Neural cell (in vitro differentiated cells): ENCODE measurements at places on chromosomes 6 and 20. TPM values are rescaled to one million over a fixed set of nuclear protein-coding genes. Genes with fewer than 3 reads are reported as not detected.

TSBP1 gene
- not detected in 2 replicates for polyA plus RNA-seq

CEBPB gene
- polyA plus RNA-seq: 0.59 and 0.94 TPM in 2 replicates

LTB gene
- not detected in 2 replicates for polyA plus RNA-seq

KIF16B gene
- 3.0 and 3.8 TPM in 2 replicates for polyA plus RNA-seq

PDYN gene
- 17.3 and 17.7 TPM in 2 replicates for polyA plus RNA-seq

STAU1 gene
- 43.1 and 43.3 TPM in 2 replicates for polyA plus RNA-seq

GLP1R gene
- polyA plus RNA-seq: 0.06 TPM in 1 of 2 replicates, not detected in the other

BMP7 gene
- 3.2 and 3.6 TPM in 2 replicates for polyA plus RNA-seq

POPDC3 gene
- not detected in 2 replicates for polyA plus RNA-seq

FITM2 gene
- 4.6 and 5.5 TPM in 2 replicates for polyA plus RNA-seq

LHFPL5 gene
- polyA plus RNA-seq: 0.17 TPM in 1 of 2 replicates, not detected in the other

ARMH2 gene
- 0.73 TPM in 1 of 2 replicates, not detected in the other for polyA plus RNA-seq

ASIP gene
- not detected in 2 replicates for polyA plus RNA-seq

MROH8 gene
- 2.5 and 3.2 TPM in 2 replicates for polyA plus RNA-seq

ELOVL4 gene
- 43.1 and 47.9 TPM in 2 replicates for polyA plus RNA-seq

ACTL10 gene
- not detected in 2 replicates for polyA plus RNA-seq

TMEM217 gene
- polyA plus RNA-seq: 0.32 TPM in 1 of 2 replicates, not detected in the other

C20orf202 gene
- polyA plus RNA-seq: 0.62 and 0.84 TPM in 2 replicates

PTCHD4 gene
- polyA plus RNA-seq: 3.2 and 3.4 TPM in 2 replicates

BTN1A1 gene
- not detected in 2 replicates for polyA plus RNA-seq

JPH2 gene
- polyA plus RNA-seq: not detected in 2 replicates

PLCG1 gene
- 164 and 243 TPM in 2 replicates for polyA plus RNA-seq

SLC22A1 gene
- 0.71 and 1.4 TPM in 2 replicates for polyA plus RNA-seq

UNC5CL gene
- 1.0 and 2.6 TPM in 2 replicates for polyA plus RNA-seq

GSTA2 gene
- not detected in 2 replicates for polyA plus RNA-seq

PRPH2 gene
- not detected in 2 replicates for polyA plus RNA-seq

KHDC1L gene
- polyA plus RNA-seq: not detected in 2 replicates

TRPC4AP gene
- 85.9 and 93.0 TPM in 2 replicates for polyA plus RNA-seq

ENPP5 gene
- 1.1 and 1.2 TPM in 2 replicates for polyA plus RNA-seq

PSMF1 gene
- 82.7 and 236 TPM in 2 replicates for polyA plus RNA-seq
